ENCODE measurements at places on chromosomes 5 and 9.
A peak's percentile ranks its signal among the peaks of the same experiment; 100 is the strongest.

DNA sequence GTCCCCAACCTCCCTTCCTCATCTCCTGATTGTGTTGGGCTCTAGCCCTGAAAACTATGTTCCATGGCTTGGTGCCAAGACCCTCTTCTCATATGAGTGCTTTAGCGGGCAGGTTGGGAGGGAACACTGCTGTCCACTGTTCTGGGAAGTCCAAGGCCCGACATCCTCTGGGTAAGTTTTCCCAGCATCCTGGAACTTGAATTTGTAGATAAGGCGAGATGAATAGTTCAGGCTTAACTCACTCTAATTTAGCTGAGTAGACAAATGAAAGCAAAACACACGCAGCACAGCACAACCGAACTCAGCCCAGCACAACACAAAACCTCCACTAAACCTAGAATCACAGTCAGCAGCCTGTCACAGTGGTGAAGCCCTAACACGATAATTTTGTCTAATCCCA is 95.3 kb upstream of the SLC28A3 start:
- DNase-seq, result no peak

GRCh38 chr9:126862104-126862761 is 1.8 kb downstream of the ZBTB34 start:
- no peak for DNase-seq

DNA sequence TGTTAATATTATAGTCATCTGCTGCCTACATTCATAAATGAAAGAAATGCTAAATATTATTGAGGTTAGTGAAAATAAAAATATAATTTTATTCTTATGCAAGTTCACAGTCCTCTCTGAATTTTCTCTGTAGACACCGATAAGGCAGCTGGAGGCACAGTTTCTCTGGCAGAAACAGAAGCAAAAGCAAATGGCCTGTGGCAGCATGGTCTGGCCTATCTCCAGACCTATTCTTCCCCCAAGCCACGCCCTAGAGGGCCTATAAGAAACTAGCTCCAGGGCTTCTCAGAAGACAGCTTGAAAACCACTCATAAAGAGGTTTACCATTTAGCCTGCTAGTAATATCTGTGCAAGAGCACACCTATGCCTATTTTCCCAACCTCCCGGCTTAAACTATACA is 28.4 kb downstream of the MRPS27 start:
- no peak for DNase-seq

DNA sequence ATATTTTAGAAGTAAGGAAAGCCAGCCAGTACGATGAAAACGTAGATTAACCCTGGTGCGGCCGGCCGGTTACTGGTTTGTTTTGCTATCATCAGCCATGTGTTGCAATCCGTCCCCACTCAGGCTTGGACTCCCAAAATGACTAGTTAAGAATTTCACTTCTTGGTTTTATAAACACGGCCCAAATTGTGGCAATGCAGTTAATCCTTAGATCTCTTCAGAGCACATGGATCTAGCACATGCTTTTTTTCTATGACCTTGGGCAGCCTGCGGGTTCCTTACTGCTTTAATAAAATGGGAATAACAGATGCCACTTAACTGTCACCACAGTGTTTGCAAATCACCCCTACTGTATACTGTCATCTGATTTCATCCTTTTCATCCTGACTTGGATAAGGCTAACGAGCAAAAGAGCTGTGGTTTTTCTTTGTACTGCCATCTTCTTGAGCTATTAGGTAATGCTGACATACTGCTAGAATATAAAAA is 1.5 kb downstream of the NDFIP1 start:
- no peak for DNase-seq

DNA sequence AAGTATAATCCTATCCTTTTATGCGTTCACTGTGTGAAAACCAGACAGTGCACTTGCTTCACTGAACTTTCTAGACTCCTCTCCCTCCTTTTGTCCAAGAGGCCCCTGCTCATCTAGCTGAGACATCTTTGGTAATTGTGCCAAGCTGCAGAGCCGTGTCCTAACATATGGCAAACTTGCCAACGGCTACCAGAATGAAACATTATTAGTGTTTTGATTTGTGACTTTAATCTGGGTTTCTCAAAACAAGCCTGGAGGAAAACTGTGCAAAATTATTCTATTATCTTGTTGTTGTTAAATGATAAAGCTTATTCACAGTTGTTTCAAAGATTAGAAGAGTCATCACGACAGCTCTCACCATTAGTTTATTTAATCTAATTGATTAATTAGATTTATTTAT is 79.0 kb upstream of the RETREG1 start:
- no peak for DNase-seq

DNA sequence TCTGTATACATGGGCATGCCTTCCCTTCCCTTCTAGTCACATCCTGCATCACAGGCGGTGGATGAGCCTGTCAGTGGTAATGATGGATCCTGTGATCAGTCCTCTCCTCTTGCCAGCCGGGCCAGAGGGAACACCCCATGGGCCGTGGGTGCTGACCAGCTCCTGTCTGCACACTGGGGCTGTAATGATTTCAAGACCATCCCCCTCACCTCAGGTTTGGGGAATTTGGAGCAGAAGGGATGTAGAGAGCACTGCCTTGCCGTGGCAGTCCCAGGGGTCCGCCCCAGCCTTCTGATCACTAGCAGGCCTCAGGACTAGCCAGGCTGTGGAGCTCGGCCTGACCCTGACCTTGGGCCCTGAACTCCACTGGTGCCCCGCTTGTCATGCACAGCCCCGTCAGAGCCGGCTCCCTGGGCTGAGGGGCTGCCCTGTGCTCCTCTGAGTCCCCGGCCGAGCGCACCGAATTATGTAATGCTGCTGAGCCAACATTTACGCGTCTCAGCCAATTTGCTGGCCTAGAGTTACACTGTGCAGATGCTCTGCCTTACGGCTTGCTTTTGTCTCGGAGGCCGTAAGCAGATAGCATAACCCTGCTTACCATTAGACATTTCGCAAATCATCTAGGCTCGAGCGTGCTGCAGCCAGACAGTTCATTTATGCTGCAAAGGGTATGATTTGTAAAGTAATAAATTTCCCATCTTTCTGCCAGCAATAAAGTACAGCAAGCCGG is 155.3 kb downstream of the MACROH2A1 start:
- no peak for DNase-seq

GRCh38 chr5:131296213-131296672 is 32.4 kb downstream of the CDC42SE2 start:
- peak; percentile 48 for DNase-seq

DNA sequence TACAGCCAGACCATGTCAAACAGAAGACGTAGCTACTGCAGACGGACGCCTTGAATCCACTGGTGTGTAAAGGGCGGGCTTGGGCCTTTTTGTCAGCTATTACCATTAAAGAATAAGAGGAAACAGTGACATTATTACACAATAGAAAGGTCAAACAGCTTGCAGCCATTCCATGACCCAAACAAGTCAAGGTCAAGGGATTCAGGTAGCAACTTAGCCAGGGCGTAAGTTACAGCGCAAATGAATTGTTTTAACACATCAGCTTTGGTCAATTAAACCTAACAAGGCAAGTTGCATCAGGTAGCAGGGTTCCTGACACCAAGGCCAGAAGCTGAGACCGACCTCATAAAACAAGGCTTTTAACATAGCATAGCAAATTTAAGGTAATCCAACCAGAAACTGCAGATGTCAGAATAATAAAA is 15.3 kb downstream of the NFIB start:
- DNase-seq, result no peak

DNA sequence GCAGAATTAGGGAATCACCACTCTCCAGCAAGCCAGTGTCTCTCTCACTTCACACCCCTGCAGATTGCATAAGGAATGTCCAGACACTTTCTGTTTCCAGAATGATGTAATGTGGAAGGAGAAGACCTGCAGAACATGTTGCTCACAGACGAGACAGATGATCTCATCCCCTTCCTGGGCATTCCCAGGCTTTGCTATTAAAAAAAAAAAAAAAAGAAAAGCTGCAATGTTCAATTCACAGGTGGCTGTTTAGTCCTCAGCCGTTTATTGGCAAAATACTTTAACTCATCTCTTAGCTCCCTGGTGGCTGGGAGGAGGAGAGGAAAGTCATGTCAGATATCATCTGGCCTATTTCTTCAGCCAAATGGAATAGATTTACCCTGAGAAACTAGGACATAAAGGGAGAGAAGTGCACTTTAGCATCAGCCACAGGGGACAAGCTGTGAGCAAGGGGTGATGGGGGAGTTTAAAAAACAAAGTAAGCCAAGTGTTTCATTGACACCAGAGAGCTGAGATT is 95.9 kb upstream of the TNC start:
- DNase-seq, result no peak

DNA sequence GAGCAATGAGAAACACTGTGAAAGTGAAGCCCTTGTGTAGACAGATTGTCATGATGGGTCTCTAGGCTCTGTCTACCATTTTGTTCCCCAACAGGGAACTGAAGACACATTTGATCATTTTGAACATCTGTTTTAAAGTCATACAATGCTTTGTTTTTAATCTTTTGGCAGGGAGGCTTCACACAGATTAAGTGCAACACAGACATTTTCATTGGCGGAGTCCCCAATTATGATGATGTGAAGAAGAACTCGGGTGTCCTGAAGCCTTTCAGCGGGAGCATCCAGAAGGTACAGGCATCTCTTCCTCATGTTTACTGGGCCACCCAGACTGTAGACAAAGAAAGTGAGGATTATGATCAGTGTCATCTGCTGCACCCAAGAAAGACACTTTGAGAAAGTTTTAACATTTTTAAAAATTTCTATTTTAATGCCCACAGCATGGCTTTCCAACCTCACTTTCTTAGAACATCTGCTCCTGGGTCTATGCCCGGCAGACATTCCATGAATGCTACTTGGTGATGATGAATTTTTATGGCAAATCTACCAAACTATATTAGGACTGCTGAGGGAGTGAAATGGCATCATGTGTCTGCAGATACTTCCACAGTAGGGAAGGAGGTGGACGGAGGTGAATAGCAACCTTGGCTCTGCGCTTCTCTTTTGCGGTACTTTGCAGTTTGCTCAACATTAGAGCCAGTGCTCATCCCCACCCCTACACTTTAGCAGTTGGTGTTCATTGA is 121.3 kb downstream of the LIFR start:
- DNase-seq, result no peak

GRCh38 chr9:99807276-99807852 is 14.3 kb upstream of the NR4A3 start:
- DNase-seq, result peak; percentile 11

DNA sequence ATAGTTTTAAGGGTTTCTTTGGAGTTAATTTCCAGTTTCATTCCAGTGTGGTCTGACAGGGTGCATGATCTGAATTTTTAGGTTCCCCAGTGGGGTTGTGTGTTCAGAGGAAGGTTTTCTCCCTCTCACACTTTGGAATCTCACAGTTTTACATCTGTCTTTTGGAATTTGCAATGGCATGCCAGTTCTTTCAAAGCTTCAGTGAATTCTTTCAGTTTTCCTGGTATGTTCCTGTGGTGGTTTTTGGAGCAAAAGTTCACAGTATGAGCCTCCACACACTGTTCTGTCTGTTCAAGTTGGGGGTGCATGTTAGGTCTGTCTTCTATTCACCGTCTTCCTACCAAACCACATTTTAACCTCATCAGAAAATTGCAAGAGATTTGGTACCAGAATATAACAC is 624.2 kb downstream of the KCTD16 start:
- DNase-seq, result no peak

DNA sequence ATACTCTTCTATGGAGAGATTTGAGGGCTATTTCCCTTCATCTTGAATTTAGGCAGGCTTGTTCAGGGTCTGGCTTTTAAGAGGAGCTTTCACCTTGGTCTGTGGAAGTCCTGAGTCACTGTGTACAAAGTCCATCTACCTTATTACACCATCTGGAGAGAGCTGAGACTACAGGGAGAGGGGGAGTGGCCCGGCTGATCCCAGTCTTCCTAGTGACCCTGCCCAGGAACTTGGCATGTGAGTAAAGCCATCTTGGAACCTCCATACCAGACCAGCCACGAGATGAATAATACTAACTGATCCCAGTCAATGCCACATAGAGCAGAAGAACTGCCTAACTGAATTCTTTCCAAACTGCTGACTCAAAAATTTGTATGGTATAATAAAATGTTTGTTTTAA is 8.4 kb upstream of the IL6ST start:
- no peak for DNase-seq

GRCh38 chr9:14242150-14242805 is 71.7 kb downstream of the NFIB start:
- DNase-seq, result no peak

DNA sequence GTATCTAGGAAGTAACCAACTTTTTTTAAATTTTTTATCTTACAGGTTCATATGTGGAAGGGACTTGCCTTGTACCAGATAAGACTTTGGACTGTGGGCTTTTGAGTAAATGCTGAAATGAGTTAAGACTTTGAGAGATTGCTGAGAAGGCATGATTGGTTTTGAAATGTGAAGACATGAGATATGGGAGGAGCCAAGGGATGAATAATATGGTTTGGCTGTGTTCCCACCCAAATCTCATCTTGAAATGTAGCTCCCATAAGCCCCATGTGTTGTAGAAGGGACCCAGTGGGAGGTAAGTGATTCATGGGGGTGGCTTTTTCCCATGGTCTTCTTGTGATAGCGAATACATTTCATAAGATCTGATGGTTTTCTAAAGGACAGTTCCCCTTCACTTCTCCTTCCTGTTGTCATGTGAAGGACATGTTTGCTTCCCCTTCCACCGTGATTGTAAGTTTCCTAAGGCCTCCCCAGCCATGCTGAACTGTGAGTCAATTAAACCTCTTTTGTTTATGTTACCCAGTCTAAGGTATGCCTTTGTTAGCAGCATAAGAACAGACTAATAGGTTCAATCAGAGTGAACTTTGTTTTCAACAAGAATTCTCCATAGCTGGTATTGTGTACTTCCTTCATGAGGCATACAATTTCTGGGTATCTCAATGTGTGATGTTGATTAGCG is 535.6 kb upstream of the MEF2C start:
- DNase-seq, result no peak

DNA sequence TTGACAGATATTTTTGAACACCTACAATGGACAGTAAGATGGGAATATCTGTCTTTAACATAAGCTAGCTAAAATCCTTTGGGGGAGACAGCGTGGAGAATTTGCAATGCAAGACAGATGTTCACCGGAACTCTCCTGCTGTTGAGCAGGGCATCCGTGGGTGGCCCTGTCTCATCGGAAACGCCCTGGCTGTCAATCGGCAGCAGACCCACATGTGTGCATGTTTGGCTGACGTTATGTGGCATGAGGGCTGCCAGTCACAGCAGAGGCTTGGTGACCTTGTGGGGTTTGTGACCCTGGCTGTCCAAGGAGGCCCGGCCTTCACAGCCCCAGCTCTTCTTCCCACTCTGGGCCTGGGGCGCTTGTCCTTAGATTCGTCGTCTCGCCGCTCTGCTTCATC is 129.7 kb upstream of the OTULINL start:
- no peak for DNase-seq

- DNase-seq, result peak; percentile 27
Measured at GRCh38 chr5:127590156-127590722, 58.6 kb upstream of the CTXN3 start.

- no peak for DNase-seq
Measured at GRCh38 chr5:143819716-143820115, 7.8 kb downstream of the HMHB1 start.

DNA sequence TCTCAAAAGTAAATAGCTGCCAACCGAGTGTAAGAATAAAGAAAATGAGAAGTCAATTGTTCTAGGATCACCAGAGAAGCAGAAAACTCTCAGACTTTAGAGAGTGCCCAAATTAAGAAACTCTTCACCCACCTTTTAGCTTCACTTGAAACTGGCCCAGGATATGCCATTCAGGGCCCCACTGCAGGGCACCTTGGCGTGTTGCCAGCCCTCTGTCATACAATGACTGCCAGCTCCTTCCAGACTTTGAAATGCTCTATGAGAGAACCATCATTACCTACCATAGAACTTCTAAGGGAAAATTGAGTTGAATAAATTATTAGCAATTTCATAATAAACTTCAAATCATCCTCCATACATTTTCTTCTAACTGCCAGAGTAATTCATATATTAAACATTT is 240.5 kb downstream of the CETN3 start:
- DNase-seq, result no peak

- no peak for DNase-seq
Measured at GRCh38 chr9:128718047-128718446, 5.9 kb downstream of the ZDHHC12 start.

All from T-helper 2 cell (primary cell).